Suprapubic skin (tissue), 4 donors: ENCODE measurements at places on chromosomes 4 and X. TPM values are rescaled to one million over a fixed set of nuclear protein-coding genes. Genes with fewer than 3 reads are reported as not detected.

DNA sequence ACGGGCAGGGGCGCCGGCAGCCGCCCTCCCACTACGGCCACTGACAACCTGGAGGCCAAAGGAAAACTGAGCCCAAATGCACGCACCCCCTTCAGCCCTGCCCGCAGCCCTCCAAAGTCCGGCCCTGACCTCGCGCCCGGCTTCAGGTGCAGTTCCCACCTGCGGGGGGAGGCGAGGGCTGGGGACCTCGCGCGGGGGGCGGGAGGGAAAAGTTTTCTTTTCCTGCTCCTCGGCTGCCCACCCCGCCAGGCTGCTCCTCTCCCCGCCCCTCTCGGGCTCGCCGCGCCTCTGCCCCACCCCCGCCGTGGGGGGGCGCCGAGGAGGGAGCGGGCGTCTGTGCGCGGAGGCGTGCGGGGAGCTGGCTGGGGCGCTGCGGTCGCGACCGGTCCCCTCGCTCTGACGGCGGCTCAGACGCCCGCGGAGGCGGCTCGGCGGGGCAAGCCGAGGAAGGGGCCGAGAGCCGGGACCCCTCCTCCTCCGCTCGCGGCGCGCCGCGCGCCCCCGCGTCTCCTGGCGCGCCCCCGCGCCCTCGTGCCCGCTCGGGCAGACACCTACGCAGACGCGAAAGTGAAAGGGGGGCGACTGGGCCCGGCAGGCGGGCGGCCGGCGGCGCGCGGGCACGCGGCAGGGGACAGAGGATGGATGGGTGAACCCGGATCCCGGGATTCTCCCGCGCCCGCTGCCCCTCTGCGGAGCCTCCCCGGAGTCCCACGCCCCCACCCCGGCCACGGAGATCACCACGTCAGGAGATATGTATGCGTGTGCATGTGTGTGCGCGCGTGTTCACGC lies 3.1 kb upstream of the NR3C2 start:
- no peaks in the 10 kb centered on the region for H3K27me3 ChIP-seq
- H3K4me1 ChIP-seq, result peaks cover 44% of the 10 kb centered on the region
- DNase-seq, result peak; percentile 78
- H3K27ac ChIP-seq, result peak overlapping the region; percentile 96

DNA sequence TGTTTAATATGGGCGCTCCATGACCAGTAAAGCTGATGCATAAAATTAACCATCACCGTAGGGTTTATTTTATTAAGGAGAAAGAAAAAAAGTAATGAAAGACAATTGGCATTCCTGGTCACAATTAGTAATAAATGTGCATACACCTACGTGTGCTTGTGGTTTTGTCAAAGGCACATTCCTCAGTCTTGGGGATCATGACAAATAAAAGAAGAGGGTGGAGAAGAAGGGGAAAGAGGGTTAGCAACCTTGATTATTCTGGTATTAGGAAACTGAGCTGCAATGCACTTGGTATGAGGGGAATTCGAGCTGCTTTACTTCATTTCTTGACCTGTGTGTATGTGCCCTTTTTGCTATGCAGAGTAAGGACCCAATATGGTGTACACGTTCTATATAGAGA lies 1798.3 kb upstream of the PCDH7 start:
- H3K4me3 ChIP-seq, result no peak overlapping the region
- DNase-seq, result no peak
- no peak overlapping the region for H3K27ac ChIP-seq
- H3K4me1 ChIP-seq, result no peaks in the 10 kb centered on the region
- no peaks in the 10 kb centered on the region for H3K27me3 ChIP-seq

DNA sequence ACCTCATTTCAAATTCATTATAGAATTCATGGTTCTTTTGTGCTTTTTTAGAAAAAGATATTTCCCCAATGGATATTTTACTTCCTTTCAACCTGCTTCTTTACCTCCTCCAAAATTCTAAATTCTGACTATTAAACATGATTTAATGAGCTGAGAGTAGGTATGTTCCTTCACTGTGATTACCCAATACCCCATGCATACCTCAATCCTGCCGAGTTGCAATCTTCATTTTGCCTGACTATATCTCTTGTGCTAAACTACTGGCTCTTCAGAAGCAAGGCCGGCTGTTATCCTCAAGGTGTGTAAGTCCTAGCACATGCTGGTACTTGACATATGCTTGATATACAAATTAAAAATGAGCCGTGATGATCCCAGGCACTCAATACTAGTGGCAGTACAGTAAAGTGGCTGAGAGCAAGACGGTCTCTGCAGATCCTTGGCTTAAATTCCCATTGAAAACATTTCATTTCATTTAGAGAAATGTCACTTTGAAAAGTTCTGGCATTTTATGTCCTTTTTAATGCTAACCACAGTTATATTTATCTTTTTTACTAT lies 320.4 kb downstream of the KCNIP4 start:
- H3K27me3 ChIP-seq, result no peaks in the 10 kb centered on the region
- no peaks in the 10 kb centered on the region for H3K4me1 ChIP-seq
- H3K36me3 ChIP-seq, result no peaks in the 10 kb centered on the region
- DNase-seq, result no peak
- no peak overlapping the region for H3K4me3 ChIP-seq

DNA sequence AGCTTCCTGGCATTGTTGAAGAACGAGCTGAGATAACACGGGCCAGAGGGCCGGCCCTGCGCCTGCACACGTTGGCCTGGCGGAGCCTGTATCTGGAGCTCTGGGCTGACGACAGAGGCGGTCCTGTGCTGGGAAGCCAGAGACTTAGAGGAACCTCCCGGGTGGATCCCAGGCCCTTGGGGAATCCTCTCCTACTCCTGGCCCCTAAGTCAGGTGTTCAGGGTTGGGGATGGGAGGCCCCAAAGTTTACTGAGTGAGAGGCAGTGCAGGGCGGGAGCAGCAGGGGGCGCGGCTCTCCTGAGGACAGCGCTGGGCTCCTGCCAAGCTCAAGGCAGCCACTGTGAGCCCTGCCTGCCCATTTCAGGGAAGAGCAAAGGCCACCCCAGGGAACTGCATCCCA lies 2.5 kb upstream of the HTRA3 start:
- peak; percentile 89 for DNase-seq
- H3K27ac ChIP-seq, result no peak overlapping the region
- peaks cover 25% of the 10 kb centered on the region for H3K27me3 ChIP-seq
- no peaks in the 10 kb centered on the region for H3K36me3 ChIP-seq

- no peak for DNase-seq
- H3K36me3 ChIP-seq, result no peaks in the 10 kb centered on the region
- H3K27ac ChIP-seq, result no peak overlapping the region
- H3K4me3 ChIP-seq, result no peak overlapping the region
These were observed 241.6 kb downstream of the TACR3 start for GRCh38 chr4:103478210-103478609.

DNA sequence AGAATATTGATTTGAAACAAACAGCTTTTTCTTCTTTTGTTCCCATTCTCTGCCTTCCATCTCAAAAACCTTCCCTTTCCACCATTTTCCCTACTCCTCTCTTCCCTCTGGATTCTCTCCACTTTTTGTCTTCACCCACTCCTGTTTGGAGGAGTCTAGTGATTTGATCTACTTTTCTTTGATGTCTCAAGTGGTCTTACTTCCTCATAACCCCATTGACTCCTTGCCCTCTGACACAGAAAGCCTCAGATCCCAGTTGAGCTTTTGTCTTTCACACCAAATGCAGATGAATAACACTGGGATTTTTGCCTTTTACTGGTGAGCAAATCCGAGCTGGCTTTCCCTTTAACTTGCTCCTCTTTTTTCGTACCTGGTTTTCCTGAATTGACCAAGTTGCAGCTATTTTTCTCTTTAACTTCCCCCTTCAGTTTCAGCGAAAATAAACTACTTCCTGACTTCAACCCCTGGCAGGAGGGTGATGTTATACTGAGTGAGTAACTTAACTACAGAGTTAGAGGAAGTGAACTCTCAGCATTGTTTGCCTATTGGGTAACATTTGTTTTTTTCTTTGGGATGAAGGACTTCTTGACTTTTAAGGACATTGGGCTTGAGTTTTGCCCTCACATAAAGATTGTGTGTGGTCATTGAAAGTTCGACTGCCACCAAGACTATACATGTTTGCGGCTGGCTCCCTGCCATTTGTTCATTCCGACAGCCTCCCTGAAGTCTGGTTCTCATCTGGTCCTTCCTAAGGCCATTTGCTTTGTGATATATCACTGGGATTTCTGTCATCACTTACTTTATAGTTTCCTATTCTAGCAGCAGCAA lies 392.8 kb upstream of the NR3C2 start:
- no peak overlapping the region for H3K27ac ChIP-seq
- DNase-seq, result no peak
- H3K36me3 ChIP-seq, result no peaks in the 10 kb centered on the region
- H3K4me1 ChIP-seq, result peaks cover 7% of the 10 kb centered on the region
- no peaks in the 10 kb centered on the region for H3K27me3 ChIP-seq

- no peak overlapping the region for H3K27ac ChIP-seq
- no peak for DNase-seq
- no peaks in the 10 kb centered on the region for H3K27me3 ChIP-seq
- no peaks in the 10 kb centered on the region for H3K36me3 ChIP-seq
- no peak overlapping the region for H3K4me3 ChIP-seq
- no peaks in the 10 kb centered on the region for H3K4me1 ChIP-seq
These were observed 130.6 kb upstream of the ETNPPL start for GRCh38 chr4:108893468-108893867.

DNA sequence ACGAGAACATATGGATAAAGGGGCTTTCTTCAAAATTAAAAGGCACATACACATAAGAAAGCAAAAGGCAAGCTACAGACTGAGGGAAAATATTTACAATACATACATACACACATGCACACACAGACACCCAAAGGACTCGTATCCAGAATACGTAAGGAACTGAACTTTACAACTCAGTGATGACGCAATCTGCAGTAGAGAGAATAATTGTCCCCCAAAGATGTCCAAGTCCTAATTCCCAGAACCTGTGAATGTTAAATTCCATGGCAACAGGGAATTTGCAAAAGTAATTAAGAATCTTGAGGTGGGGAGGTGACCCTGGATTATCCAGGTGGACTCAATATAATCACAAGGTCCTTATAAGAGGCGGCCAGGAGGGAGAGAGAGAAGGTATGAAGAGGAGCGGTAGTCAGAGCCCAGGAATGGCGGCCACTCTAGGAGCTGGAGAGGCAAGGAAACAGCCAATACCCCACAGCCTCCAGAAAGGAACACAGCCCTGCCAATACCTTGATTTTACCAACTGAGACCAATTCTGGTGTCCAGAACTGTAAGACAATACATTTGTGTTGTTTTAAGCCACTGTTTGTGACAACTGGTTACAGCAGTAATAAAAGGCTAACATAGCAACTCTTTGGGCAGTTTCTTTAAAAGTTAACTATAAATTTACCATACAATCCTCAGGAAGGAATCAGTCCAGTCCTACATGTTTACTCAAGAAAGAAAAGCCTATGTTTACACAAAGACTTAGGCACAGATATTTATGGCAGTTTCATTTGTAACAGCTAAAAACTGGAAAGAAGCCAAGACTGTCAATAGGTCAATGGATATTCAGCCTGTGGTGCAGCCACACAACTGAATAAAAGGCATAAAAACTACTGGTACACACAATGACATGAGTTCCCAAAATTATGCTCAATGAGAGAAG lies 27.3 kb upstream of the STS start:
- H3K4me1 ChIP-seq, result no peaks in the 10 kb centered on the region
- no peak overlapping the region for H3K27ac ChIP-seq
- no peak for DNase-seq
- no peaks in the 10 kb centered on the region for H3K27me3 ChIP-seq
- no peak overlapping the region for H3K4me3 ChIP-seq

GRCh38 chrX:70494441-70494840 lies 49.8 kb downstream of the DLG3 start:
- no peak for DNase-seq
- H3K27ac ChIP-seq, result no peak overlapping the region
- H3K4me3 ChIP-seq, result no peak overlapping the region

GRCh38 chr4:71938776-71939175 lies 93.0 kb upstream of the NPFFR2 start:
- no peak overlapping the region for H3K27ac ChIP-seq
- H3K36me3 ChIP-seq, result no peaks in the 10 kb centered on the region
- H3K4me3 ChIP-seq, result no peak overlapping the region
- H3K27me3 ChIP-seq, result no peaks in the 10 kb centered on the region

DNA sequence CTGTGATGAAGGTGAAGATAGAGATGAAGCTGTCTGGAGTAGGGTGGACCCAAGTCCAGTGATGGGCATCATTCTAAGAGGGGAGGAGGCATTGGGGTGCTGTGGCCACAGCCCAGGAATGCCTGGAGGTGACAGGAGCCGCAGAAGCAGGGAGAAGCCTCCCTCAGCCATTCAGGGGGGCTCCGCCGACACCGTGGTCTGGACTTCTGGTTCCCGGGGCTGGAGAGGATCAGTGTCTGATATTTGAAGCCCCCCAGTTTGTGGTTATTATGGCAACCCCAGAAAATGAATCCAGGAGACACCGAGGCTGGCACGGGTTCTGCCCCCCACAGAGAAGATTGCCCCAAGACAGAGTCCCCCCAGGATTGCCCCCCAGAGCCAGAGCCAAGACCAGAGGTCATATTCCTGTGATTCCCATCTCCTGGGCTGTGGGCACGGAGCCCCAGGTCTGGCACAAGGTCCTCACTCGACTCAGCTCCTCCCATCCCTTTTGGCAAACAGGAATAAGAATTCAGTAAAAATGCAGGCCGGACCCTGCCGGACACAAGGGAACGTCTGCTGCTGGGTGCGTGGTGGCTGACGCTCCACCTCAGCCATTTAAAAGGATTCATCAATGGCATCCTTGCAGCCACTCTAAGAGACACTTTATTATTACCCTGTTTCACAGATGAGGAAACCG lies 116.6 kb downstream of the CPZ start:
- peak; percentile 34 for DNase-seq
- no peak overlapping the region for H3K27ac ChIP-seq
- H3K27me3 ChIP-seq, result peaks cover 35% of the 10 kb centered on the region
- H3K4me3 ChIP-seq, result no peak overlapping the region
- H3K4me1 ChIP-seq, result no peaks in the 10 kb centered on the region

- no peak overlapping the region for H3K27ac ChIP-seq
- H3K36me3 ChIP-seq, result no peaks in the 10 kb centered on the region
- H3K4me3 ChIP-seq, result no peak overlapping the region
- H3K27me3 ChIP-seq, result no peaks in the 10 kb centered on the region
- no peaks in the 10 kb centered on the region for H3K4me1 ChIP-seq
These were observed 141.4 kb upstream of the LNX1 start for GRCh38 chr4:53732661-53733060.

- H3K27ac ChIP-seq, result no peak overlapping the region
- H3K4me3 ChIP-seq, result no peak overlapping the region
- H3K27me3 ChIP-seq, result no peaks in the 10 kb centered on the region
- H3K4me1 ChIP-seq, result no peaks in the 10 kb centered on the region
- H3K36me3 ChIP-seq, result no peaks in the 10 kb centered on the region
These were observed 197.8 kb downstream of the AFF2 start for GRCh38 chrX:148698221-148698620.

GRCh38 chr4:122313006-122313646 lies 65.7 kb upstream of the ADAD1 start:
- H3K4me3 ChIP-seq, result no peak overlapping the region
- H3K36me3 ChIP-seq, result peaks cover 65% of the 10 kb centered on the region
- H3K4me1 ChIP-seq, result no peaks in the 10 kb centered on the region
- no peaks in the 10 kb centered on the region for H3K27me3 ChIP-seq

Gene ACE2
- 0.89 TPM for total RNA-seq

Gene BMP3
- total RNA-seq, result 1.3 TPM

Gene ZNF157
- total RNA-seq, result not detected

Gene RTL9
- total RNA-seq, result 0.16 TPM

Gene ADH1C
- total RNA-seq, result not detected

Gene CHRNA9
- 0.38 TPM for total RNA-seq

Gene MAMLD1
- total RNA-seq, result 0.68 TPM
